ENCODE measurements at places on chromosomes 3 and 15.

DNA sequence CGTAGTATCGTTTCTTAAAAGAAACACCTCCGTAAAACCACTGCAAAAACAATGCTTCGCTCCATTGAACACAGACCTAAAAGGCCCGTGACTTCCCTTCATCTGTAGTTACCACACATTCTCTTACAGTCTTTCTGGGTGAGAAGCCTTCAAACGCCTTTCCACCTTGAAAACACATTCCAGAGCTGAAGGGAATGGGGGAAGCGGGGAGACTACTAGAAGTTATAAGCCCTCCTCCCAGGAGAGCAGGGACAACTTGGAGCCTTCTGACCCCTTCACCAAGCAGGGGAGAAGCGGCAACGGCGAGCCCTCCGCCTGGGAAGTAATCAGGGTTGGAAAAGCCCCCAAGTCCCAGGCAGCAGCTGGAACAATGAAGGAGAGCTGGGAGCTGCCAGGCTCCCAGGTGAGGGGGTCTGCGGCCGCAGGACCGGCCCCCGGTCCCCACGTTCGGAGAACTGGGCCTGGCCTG, 461 bp downstream of the SECISBP2L start:
- peak; percentile 11 for DNase-seq

- peak; percentile 47 for DNase-seq
Measured at GRCh38 chr3:17258823-17259436, 374.2 kb downstream of the PLCL2 start.

GRCh38 chr3:108524537-108524936, 14.1 kb upstream of the MYH15 start:
- DNase-seq: no peak

DNA sequence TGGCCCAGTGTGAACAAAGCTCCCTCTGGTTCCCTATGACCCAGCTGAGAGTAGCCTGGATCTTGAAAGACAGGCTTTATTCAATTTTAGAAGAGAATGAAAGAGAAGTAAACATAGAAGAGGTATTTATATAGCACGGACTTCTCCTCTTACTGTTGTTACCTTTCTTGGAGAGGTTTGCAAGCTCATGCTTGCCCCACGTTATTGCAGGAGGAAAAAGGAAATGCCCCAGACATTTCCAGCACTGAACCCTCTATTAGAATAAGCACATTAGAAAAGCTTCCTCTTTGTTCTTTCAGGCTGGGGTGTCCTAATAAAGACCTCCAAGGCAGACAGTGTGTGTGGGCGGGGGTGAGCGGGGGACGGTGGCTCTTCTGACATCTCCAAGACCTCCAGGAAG, 98.7 kb upstream of the AGBL1 start:
- DNase-seq: no peak

DNA sequence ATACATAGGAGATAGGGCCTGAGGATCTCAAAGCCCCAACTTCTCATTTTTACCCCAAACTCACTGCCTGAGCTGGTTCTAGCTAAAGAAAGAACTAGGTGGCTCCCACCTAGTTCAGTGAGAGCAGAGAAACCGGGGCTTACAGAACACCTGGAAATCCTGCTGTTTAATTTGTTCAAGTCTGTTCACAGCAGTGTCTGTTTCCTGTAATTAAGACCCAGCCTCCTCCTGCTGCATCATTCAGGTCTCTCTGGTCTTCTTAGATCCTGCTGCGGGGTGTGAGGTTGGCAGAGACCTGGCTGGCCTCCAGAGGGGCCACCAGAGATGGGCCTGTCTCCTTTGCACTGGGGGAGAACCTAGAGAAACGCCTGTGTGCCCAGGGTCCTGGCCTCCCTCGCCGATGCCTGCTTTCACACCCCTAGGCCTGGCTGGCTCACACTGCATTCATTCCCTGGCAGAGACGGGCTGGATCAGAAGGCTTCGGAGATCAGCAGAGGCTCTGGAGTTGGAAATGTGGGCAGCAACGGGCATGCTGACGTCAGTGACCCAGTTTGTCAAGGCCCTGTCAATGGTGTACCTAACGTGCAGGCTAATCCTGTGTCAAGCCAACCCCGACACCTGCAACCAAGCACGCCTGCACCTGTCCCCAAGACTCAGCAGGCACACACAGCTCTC, 4.9 kb upstream of the CHRNA3 start:
- DNase-seq: no peak

DNA sequence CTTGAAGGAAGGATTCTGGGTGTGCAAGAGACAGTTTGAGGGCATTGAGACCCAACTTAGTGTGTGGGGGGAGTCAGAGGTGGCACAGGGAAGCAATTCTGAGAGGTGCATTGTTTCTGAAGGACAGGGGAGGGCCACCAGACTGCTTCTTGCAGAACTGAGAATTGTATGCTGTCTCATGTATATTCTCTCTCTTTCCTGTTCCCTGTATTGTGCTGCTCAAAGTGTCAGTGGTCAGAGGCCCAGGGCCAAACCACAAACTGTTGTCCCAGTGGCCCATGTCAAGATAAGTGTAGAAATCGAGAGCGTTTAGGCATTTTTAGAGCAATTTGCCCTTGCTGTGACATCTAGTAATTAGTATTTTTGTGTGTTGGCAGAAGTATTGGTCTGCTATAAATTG, 567.1 kb downstream of the EDEM1 start:
- DNase-seq: no peak

DNA sequence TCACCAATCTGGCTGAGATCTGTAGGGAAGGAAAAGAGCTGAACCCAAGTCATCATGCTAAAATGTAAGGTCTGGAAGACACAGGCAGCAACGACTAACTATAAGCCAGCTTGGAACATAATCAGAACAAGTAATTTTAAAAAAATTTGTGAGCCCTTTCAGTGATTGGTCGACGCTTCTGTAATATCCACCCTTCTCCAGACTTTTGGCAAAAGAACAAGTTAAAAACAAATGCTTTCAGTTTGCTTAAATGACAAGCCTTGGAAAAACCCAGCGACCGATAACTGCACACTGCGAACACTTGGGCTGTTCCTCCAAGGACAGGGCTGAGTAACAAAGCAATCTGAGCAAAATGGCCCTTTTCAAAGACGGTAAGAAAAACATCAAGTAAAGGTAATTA, 49.6 kb downstream of the PCSK6 start:
- DNase-seq: no peak

GRCh38 chr3:84836961-84837360, 121.8 kb upstream of the CADM2 start:
- no peak for DNase-seq

DNA sequence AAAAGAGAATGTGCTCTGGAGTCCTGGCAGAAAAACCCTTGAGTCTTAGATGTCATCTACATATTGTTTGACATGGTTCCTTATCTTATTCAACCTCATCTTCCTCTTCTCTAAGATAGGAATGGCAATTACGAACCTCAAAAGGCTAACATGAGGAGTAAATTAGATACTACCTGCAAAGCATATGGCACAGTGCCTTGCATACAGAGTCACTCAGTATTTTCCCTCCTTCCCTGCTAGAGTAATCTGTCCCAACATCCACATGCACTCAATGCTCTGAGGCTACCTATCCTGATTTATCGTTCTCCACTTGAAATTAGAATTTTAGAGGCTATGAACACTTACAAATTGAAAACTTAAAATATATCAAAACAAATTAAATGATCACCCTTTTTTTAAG, 386.7 kb downstream of the RSL24D1 start:
- DNase-seq: no peak

DNA sequence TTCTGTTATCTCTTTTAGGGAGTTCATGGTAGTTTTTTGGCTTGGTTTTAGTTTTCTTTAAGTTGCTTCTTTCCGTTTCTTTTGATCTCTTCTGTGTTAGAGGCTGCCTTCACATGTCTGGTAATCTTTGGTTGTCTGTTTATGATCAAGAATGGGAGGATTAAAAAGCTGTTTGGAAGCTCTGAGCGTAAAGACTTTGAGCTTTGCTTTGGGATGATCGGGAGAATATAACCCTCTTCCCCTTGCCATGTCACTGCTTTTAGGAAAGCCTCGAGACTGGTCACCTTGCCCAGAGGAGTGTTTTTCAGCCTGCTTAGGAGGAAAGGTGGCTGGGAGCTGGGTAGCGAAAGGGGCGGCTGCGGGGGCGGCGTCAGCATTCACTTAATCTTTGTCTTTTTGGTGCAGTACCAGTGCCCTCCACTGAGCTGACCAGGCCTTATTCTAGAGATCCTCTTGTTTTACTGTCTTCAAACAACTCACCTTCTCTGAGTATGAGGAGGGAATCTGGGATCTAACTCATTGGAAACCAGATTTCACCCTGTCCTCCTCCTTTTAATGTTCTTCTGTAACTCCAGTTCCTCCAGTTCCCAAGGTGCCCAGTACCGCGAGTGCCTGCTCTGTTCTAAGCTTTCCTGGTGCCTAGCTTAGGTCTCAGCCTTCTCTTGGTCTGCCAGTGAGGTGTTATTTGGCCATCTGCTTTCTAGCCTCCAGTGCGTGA, 15.5 kb downstream of the TATDN2 start:
- DNase-seq: peak; percentile 66

DNA sequence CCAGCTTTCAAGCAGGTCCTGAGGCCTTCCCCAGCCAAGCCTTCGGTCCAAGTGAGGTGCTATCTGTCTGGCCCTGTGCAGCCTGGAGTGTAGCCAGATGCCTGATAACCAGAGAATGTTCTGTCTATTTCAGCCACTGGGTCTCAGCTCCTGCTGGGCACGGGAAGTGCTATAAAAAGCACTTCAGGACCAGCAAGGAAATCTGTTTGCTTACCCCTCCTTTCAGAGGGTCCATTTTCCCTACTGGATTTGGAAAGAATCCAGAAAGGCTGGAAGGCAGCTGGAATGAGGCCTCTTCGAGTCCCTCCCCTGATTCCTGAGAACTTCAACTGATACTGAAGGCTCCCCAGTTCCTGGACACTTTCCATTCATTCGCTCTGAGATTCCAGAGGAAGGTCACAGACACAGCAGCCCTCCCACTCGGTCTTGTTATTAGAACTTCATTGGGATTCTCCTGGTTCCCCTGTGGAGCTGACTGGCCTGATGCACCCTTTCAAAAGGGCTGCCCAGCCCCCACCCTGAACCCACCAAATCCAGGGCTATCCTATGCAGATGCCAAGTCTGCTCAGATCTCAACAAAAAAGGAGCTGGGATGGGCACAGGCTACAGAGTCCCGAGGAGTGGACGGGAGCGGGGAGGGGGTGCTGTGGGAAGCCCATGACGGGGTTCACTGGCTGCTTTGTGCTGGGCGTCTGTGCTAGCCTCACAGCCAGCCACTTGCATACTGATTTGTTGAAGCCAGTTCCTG, 70.4 kb downstream of the UMPS start:
- no peak for DNase-seq

- no peak for DNase-seq
Measured at GRCh38 chr3:131036986-131037385, 10.3 kb downstream of the NEK11 start.

- no peak for DNase-seq
Measured at GRCh38 chr3:170766253-170766652, 103.7 kb downstream of the RPL22L1 start.

DNA sequence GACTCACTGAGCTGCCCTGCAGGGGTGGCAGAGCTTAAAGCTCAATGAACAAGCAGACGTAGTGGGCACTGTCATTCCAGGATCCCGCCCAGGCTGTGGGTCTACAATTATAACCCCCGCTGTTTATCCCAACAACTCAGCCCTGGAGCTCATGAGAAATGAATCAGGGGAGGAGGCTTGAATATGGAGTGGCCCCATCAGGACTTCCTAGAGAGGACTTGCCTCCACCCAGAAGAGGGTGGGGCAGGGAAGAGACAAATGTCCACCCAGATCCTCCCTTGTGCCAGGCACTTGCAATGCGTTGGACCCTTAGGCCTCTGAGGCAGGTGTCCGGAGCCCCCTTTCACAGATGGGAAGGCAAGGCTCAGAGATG, 33.0 kb downstream of the SLC6A20 start:
- no peak for DNase-seq

DNA sequence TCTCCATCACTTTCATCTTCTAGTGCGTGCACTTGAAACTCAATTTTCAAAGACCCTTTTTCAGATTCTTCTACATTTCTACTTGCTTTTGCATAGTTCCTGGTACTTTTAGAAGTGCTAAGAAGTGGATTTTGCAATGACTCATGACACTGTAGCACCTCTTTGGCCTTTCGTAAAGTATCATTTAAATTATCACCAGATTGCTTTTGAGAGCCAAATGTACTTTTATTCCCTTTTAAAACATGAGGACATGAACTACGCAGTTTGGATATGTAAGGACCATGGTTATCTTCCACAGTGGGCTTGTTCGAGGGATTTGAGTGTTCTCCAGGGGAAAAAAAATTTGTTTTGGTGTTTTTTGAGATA, 40.5 kb downstream of the ZNF106 start:
- DNase-seq: no peak
